Ascending aorta (tissue), 2 donors: ENCODE measurements at places on chromosomes 2 and 18.

- DNase-seq, result no peak
These were observed 163.9 kb downstream of the GFPT1 start for GRCh38 chr2:69222953-69223658.

DNA sequence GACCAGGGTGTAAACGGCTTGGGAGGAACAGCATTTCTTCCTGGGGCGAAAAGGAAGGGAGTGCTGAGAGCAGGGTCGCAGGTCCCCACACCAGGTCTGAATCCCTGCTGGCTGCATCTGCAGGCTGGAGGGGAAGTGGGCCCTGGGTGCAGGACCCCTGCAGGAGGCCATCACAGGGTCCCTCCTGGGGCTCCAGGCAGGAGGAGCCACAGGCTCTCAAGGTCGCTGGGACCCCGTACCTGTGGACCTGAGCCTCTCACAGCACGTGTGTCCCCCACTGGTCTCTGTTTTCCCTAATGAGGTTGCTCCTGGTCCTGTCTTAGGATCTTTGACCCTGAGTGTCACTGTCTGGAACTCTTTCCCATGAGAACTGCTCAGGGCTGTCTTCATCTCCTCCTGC is 147.8 kb upstream of the ZNF236 start:
- DNase-seq, result no peak

DNA sequence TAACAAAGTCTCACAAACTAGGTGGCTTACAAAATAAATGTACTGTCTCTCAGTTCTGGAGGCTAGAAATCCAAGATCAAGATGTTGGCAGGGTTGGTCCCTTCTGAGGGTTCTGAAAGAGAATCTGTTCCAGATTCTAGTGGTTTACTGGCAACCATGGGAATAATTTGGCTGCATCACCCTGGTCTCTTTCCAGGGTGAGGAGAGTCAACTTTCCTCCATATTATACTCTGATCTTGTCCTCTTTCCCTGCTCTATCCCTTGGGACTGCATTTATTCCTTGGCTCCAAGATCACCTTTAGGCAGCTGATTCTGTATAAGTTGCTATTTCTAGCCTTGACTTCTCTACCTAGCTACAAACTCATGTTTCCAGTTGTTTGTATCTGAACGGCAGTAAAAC is 35.2 kb downstream of the SLC40A1 start:
- no peak for DNase-seq

- peak; percentile 34 for DNase-seq
These were observed 47.4 kb upstream of the ANKRD62 start for GRCh38 chr18:12046046-12046750.

GRCh38 chr2:224565452-224566035 is 19.6 kb downstream of the CUL3 start:
- DNase-seq, result no peak

GRCh38 chr2:175792199-175792598 is 209.9 kb downstream of the LNPK start:
- DNase-seq, result no peak

DNA sequence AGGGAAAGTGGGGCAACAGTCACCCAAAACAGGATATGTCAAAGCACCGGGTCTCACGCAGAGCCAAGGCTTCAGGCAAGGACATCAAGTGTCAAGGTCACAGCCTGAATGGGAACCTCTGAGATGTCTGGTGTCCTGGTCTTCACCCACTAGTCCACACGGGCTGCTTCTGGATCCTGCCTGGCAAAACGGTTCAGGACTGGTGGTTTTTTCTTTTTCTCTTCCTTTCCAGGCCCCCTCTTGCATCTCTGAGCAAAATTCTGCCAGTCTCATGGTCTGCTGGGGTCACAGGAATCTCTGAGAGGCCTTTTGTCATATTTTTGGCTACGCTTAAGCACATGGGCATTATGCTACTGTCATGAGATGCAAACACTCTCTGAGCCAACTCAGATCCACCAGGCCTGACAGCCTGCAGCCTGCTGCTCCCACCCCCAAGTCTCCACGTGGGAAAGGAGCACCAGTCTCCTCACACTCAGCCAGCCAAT is 518.2 kb upstream of the ZEB2 start:
- DNase-seq, result no peak

DNA sequence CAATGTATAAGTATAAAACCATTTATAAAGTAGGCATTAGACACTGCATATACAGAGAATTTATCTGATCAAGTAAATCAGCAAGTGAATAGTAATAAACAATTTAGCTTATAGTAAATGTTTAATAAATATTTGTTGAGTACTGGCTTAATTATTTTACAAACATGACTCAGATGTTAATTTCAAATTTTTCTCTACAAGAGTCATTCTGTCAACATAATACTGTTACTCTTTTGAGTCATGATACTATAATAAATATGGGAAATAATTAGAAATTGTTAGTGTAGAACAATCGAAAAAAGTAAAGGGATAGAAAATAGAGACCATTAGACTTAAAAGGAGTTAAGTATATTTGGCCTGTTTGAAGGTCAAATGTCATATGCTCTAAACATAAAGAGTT is 133.6 kb upstream of the MC4R start:
- no peak for DNase-seq
